Neural progenitor cell (in vitro differentiated cells): ENCODE measurements at places on chromosomes 16 and 17. TPM values are rescaled to one million over a fixed set of nuclear protein-coding genes. Genes with fewer than 3 reads are reported as not detected.
A peak's percentile ranks its signal among the peaks of the same experiment; 100 is the strongest.

DNA sequence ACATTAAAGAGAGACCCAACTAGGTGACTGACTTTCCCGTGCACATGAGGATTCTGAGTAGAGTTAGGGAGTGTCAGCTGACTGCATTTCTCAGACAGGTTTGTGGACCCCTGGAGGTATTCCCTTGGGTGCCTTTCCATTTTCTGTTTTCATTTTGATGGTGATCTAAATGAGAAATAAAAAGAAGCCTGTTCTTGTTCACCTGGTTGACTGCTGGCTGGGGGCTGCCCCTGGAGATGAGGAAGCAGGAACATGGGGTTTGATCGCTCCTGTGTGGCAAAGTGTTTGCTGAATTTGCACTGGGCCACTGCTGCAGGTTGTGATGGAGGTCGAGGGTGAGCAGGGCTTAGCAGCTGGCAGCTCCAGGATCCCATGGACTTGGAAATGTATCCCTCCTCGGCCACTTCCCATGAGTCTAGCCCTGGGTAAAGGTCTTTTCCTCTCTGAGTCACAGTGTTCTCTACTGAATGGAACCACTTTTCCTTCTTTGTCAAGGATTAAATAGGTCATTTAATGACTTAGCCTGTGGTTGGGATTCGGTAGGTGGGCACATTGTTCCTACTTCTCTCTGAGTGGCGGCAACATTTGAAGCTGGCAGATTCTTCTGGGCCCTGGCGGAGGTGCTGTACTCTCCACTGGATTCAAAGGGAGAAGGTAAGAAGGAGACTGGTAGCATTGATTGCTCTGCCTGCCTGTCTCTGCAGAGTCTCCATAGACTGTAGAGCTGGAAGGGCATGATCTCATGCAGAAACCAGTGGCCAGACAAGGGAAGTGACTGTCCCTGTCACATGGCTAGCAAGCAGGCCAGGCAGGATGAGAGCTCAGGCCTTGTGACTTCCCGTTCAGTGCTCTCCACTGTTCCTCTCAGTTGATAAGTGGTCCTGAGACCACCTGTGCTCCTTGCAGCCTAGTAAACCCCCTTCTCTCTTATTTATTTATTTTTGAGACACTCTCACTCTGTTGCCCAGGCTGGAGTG lies 17.9 kb downstream of the SNX29 start:
- no peaks in the 10 kb centered on the region for H3K27me3 ChIP-seq
- H3K4me1 ChIP-seq: peaks cover 21% of the 10 kb centered on the region
- no peaks in the 10 kb centered on the region for H3K36me3 ChIP-seq

Gene HS3ST3B1
- 21.2 and 21.5 TPM in 2 replicates for total RNA-seq

Gene COX11
- 68.7 and 90.2 TPM in 2 replicates for total RNA-seq

DNA sequence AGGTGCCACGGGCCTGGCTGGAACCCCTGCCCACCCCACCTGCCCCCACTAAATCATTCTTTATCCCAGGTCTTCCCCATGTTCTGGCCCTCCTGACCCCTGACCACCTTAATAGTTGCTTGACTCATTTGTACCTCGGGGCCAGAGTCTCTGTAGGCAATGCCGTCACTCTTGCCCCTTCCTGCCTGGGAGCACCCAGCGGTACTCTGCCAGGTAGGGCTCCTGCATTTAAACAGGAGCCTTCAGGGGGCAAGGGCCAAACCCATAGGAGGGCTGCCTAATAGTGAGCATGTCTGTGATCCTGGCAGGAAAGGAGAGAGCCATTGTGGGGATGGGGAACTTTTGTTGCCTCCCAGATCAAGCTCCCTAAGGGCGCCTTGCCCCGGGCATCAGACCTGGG lies 8.8 kb upstream of the ITGA3 start:
- DNase-seq: no peak
- no peaks in the 10 kb centered on the region for H3K27me3 ChIP-seq
- H3K27ac ChIP-seq: no peak overlapping the region

Gene ZSCAN10
- 5.4 and 16.2 TPM in 2 replicates for total RNA-seq

- H3K27ac ChIP-seq: no peak overlapping the region
- H3K4me3 ChIP-seq: no peak overlapping the region
- H3K36me3 ChIP-seq: no peaks in the 10 kb centered on the region
- H3K27me3 ChIP-seq: no peaks in the 10 kb centered on the region
- DNase-seq: no peak
- peaks cover 5% of the 10 kb centered on the region for H3K4me1 ChIP-seq
Observed at GRCh38 chr16:79265196-79265595, 335.3 kb downstream of the MAF start.

Gene CCL8
- not detected in 2 replicates for total RNA-seq

DNA sequence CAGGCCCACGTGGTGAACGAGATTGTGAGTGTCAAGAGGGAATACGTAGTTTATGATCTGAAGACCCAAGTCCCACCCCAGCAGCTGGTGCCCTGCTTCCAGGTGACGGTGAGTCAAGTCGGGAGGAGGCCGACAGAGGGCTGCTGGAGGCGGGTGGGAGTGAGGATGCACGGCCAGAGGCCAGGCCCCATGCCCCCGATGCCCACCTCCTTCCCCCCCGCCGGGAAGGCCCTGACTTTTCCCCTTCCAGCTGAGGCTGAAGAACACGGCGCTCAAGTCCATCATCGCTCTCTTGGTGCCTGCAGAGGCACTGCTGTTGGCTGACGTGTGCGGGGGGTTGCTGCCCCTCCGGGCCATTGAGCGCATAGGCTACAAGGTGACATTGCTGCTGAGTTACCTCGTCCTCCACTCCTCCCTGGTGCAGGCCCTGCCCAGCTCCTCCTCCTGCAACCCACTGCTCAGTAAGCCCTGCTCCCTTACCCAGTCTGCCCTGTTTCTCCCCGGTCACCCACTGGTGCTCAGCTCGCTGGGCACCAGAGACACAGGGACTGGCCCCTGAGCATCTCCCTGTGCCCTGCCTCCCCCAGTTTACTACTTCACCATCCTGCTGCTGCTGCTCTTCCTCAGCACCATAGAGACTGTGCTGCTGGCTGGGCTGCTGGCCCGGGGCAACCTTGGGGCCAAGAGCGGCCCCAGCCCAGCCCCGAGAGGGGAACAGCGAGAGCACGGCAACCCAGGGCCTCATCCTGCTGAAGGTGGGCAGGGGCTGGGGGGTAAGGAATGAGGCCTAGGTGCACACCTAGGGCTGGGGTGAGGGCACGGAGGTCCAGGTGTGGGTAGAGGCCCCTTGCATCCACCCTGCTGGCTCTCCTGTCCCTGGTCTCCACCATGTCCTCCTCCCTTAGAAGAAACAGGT lies 2.6 kb downstream of the ZACN start:
- H3K27me3 ChIP-seq: peaks cover 42% of the 10 kb centered on the region
- H3K4me1 ChIP-seq: peaks cover 25% of the 10 kb centered on the region
- no peaks in the 10 kb centered on the region for H3K36me3 ChIP-seq
- no peak overlapping the region for H3K27ac ChIP-seq
- DNase-seq: no peak

Gene UBE2O
- 20.6 and 46.6 TPM in 2 replicates for total RNA-seq

DNA sequence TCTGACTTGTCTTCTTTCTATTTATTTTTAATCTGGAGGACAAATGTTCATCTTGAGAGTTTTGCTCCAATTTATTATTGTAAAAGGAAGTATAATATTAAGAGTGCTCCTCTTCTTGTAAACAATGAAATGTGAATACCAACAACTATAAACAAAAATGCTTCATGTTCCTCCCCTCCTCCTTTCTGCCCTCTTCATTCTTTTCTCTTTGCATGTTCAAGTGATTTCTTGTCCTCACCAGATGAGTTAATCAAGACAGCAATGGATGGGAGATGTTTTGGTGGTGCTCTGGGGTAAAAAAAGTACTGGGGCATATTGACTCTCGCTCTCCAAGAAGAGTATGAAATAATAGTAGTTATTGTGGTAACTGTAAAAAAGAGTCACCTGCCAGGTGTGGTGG lies 24.3 kb downstream of the ITGB3 start:
- H3K36me3 ChIP-seq: no peaks in the 10 kb centered on the region
- H3K27me3 ChIP-seq: no peaks in the 10 kb centered on the region
- no peak for DNase-seq
- H3K4me3 ChIP-seq: no peak overlapping the region
- no peak overlapping the region for H3K27ac ChIP-seq
- H3K4me1 ChIP-seq: peaks cover 20% of the 10 kb centered on the region

Gene TEX19
- 0.19 TPM in 1 of 2 replicates, not detected in the other for total RNA-seq

- DNase-seq: no peak
- H3K27me3 ChIP-seq: no peaks in the 10 kb centered on the region
- H3K27ac ChIP-seq: no peak overlapping the region
- no peak overlapping the region for H3K4me3 ChIP-seq
- H3K36me3 ChIP-seq: no peaks in the 10 kb centered on the region
Observed at GRCh38 chr16:71837150-71837549, 8.6 kb upstream of the ATXN1L start.

- no peak for DNase-seq
- no peak overlapping the region for H3K27ac ChIP-seq
- H3K36me3 ChIP-seq: no peaks in the 10 kb centered on the region
- no peak overlapping the region for H3K4me3 ChIP-seq
Observed at GRCh38 chr16:75423723-75424104, 9.6 kb downstream of the CFDP1 start.

Gene ALOXE3
- total RNA-seq: not detected in 2 replicates

Gene EDC4
- total RNA-seq: 32.7 and 54.2 TPM in 2 replicates

- no peak overlapping the region for H3K27ac ChIP-seq
- peaks cover 13% of the 10 kb centered on the region for H3K27me3 ChIP-seq
- H3K36me3 ChIP-seq: no peaks in the 10 kb centered on the region
- H3K4me3 ChIP-seq: no peak overlapping the region
- no peaks in the 10 kb centered on the region for H3K4me1 ChIP-seq
- DNase-seq: no peak
Observed at GRCh38 chr16:30903596-30903995, 7.2 kb downstream of the CTF1 start.

Gene TMIGD1
- total RNA-seq: not detected in 2 replicates

- H3K27me3 ChIP-seq: no peaks in the 10 kb centered on the region
- no peak overlapping the region for H3K27ac ChIP-seq
- peak; percentile 83 for DNase-seq
- peak overlapping the region; percentile 61 for H3K4me3 ChIP-seq
- no peaks in the 10 kb centered on the region for H3K36me3 ChIP-seq
- peaks cover 19% of the 10 kb centered on the region for H3K4me1 ChIP-seq
Observed at GRCh38 chr17:18257982-18258355, 569 bp downstream of the FLII start.

- H3K27ac ChIP-seq: no peak overlapping the region
- no peak overlapping the region for H3K4me3 ChIP-seq
- no peak for DNase-seq
- H3K36me3 ChIP-seq: no peaks in the 10 kb centered on the region
- no peaks in the 10 kb centered on the region for H3K4me1 ChIP-seq
Observed at GRCh38 chr17:55768936-55769624, 18.2 kb downstream of the PCTP start.

GRCh38 chr17:74431568-74432423 lies at the start of gene GPRC5C:
Gene GPRC5C, plus strand, starts transcription at chr17:74432088. Its CDS starts 7,689 bp downstream, at chr17:74439777.
- no peaks in the 10 kb centered on the region for H3K36me3 ChIP-seq
- H3K27ac ChIP-seq: no peak within 1 kb of the TSS
- H3K4me3 ChIP-seq: peak within 1 kb of the TSS; percentile 69

Gene HCRT
- total RNA-seq: not detected in 2 replicates

GRCh38 chr17:36939052-36939801 lies 2.0 kb downstream of the LHX1 start:
- peak; percentile 45 for DNase-seq
- H3K4me1 ChIP-seq: peaks cover 43% of the 10 kb centered on the region
- H3K27me3 ChIP-seq: peaks cover 100% of the 10 kb centered on the region
- H3K36me3 ChIP-seq: no peaks in the 10 kb centered on the region
- H3K27ac ChIP-seq: no peak overlapping the region
- no peak overlapping the region for H3K4me3 ChIP-seq

Gene CFAP119
- total RNA-seq: 0.56 and 8.0 TPM in 2 replicates

Gene SLC38A8
- not detected in 2 replicates for total RNA-seq

DNA sequence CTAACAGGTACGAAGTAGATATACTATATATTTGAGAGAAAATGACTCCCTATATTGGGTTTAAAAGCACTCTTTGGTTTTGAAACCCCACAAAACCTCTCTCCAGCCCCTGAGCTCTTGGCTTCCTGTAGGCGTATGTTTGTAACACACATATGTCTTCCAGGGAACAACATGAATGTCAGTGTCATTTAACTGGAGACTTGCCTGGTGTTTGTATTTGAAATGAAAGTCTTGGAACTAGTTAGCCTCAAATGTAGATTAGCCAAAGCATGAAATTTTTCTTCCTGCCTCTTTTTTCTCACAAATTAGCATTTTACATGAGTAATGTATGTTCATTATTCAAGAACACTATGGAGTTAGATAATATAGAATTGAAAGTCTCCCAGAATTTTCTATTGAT lies 411.8 kb upstream of the ASIC2 start:
- H3K27ac ChIP-seq: no peak overlapping the region
- H3K27me3 ChIP-seq: peaks cover 9% of the 10 kb centered on the region
- H3K4me3 ChIP-seq: no peak overlapping the region
- DNase-seq: no peak

GRCh38 chr17:47203984-47204721 lies 5.0 kb upstream of the MYL4 start:
- H3K27ac ChIP-seq: no peak overlapping the region
- DNase-seq: no peak
- no peak overlapping the region for H3K4me3 ChIP-seq

DNA sequence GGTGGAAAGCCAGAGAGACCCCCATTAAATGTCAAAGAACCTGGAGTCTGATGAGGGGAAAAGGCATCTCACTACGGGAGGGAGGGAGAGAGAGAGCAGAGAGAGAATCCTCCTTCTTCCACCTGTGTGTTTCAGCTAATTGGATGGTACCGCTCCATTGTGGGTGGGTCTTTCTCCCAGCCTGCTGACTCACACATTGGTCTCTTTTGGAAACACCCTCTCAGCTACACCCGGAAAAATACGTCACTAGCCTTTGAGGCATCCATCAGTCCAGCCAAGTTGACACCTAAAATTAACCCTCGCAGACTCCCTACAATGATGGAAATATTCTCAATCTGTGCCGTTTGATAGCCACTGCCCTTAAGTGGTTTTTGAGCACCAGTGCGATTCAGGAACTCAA lies 100.4 kb downstream of the ELAC2 start:
- H3K4me3 ChIP-seq: no peak overlapping the region
- H3K27ac ChIP-seq: no peak overlapping the region
- no peaks in the 10 kb centered on the region for H3K36me3 ChIP-seq
- no peaks in the 10 kb centered on the region for H3K27me3 ChIP-seq
- H3K4me1 ChIP-seq: no peaks in the 10 kb centered on the region

DNA sequence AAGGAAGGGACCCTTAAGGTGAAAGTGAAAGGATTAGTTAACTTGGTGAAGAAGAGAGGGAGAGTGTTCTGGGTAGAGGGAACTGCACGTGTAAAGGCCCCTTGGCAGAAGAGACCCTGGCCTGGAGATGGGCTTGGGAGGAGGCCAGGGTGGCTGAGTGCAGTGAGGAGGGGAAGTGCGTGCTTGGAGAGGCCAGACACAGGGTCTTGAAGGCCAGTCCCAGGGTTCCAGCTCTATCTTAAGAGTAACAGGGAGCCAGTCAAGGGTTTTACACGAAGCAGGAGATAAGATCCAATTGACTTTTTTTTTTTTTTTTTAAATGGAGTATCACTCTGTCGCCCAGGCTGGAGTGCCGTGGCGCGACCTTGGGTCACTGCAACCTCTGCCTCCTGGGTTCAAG lies 15.2 kb upstream of the DOK4 start:
- no peaks in the 10 kb centered on the region for H3K36me3 ChIP-seq
- no peak for DNase-seq
- H3K4me1 ChIP-seq: no peaks in the 10 kb centered on the region
- no peaks in the 10 kb centered on the region for H3K27me3 ChIP-seq
